ENCODE measurements at places on chromosomes 11 and 22.

DNA sequence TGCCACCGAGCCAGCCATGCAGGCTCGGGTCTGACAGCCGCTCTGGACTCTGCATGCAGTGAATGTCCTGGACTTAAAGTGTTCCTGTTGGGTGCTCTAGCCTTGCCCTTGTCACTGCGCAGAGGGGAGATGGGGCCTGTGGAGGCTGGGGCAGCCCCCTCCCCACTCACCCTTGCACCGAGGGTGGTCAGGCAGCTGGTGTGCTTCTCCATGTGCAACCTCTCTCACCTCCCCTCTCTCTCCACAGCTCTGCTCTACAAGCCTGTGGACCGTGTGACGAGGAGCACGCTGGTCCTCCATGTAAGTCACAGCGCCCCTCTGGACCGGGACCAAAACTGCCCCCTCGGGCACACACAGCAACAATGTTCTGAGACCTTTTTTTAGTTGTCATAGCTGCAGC lies 92.5 kb downstream of the BCR start:
- DNase-seq = no peak

DNA sequence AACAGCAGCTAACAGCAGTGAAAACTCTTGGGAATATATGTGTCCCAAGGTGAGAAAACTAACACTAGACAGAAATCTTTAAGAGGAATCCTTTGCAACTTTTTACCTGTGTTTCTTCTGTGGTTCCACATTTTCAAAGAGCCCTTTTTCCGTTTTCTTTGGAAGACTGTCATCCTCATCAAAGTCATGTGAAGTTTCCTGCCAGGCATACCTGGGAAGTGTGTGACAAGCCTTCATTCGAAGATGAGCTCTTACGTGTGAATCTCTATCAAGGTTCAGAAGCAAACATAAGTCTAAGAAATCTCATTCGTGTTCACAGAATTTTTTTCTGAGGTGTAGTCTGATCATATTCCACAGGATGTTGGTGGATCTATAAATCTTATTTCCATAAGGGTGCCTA lies 330.6 kb upstream of the MPPED2 start:
- no peak for DNase-seq

DNA sequence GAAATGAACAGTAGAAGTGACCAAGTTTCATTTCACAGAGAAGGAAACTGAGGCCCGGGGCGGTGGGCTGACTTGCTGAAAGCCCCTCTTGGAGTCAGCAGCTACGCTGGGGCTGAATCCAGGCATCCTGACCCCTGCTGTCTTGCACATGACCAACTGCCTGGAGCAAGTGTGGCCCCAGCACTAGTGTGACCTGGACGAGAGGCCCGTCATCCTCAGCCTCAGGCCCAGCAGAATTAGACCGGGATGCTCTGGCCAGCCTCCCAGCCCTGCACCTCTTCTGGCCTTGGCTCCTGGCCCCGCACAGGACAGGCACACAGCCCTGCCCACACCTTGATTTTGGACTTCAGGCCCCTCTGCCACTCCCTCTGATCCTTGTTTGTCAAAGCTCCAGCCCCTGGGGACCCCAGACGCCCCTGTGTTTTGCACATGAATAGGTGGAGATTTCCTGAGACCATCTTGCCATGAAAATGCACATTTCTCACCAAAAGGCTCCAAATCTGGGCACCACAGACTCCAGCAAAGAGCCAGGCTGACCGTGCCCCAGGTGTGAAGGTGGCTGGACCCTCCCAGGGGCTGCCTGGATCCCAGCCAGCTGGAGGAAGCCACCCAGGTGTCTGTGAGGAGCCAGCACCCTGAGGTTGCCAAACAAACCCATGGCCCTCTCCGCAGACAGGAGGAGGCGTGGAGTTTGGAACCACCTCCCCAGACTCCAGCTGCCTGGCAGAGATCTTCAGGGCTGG lies 24.9 kb downstream of the FGF4 start:
- DNase-seq = no peak

DNA sequence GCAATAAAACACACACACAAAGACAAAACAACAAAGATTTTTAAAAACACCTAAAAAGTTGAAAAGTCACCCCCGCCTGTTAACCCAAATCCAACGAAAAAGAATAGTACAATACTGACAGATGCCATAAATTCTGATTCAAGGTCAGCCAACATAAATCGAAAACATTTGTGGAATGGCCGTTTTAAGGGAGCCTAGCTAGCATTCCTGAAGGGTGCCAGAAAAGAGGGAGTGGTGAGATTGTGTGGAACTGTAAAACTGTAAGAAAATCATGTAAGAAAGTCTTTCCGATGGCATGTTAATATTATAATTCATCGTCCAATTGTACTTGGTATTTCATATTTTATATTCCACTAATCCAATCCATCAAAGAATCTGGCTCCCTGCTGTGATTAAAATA lies 75.1 kb downstream of the RAB38 start:
- no peak for DNase-seq

GRCh38 chr22:37804881-37805809 lies 2.6 kb upstream of the GCAT start:
- peak; percentile 79 for DNase-seq

GRCh38 chr22:50337262-50338041 lies 5.7 kb upstream of the PPP6R2 start:
- DNase-seq = no peak

DNA sequence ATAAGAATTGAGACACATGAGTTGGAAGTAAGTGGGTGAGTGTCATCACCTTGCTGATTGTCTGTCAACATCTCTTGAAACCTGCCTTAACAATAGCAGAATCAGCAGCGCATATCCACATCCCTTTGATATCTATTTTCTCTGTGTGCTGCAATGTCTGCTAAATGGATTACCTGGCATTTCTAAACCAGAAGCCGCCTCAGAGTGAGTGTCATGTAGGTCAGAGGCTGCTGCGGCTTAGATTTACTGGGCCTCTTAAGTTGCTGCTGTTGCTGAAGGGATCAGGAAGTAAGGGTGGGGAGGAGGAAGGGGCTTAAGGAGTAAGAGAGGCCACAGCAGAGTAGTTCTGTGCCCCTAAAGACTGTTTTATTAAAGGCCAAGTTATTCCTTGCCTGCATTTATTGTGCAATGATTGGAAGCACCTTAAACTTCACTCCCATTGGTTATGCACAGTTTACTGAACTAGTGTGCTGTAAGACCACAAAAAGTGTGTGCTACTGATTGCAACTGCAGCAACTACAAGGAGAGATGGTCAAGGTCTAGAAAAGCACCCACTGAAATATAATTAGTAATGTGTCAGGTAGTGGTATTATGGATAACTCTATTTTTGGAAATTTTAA lies 29.8 kb upstream of the TMEM41B start:
- no peak for DNase-seq

- DNase-seq = no peak
These were observed 70.4 kb downstream of the FBXO7 start for GRCh38 chr22:32544953-32545558.

GRCh38 chr11:35288817-35289541 lies 130.4 kb downstream of the SLC1A2 start:
- DNase-seq = no peak

DNA sequence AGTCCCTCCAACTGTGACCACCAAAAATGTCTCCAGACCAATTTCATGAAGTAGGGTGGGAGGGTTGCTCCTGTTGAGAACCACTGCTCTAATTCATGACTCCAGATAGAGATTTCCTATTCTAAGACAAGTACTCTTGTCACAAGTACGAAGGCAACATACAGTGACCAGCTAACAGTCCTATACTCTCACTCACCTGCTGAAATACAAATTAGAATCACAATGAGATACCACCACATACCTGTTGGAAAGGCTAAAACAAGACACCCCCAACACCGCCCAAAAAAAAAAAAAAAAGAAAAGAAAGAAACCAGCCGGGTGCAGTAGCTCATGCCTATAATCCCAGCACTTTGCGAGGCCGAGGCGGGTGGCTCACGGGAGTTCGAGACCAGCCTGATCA lies 310.5 kb downstream of the SWAP70 start:
- DNase-seq = no peak

DNA sequence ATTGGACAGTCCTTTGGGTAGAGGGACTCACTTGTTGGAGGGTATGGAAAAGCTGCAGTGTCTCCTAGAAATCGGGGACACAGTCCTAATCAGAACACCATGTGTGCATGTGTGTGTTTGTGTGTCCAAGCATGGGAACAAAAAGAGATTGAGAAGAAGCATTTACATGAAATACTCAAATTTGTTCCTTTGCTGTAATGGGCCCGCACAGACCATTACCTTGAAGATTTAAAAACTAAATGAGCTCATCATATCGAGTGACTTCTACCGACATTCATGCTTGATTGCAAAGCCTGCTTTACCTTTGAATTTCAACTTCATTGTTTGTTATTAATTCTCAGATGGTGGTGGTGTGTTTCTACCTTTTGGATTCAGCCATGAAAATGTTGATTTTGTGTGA lies 106.9 kb downstream of the ZBTB16 start:
- no peak for DNase-seq

- peak; percentile 32 for DNase-seq
These were observed 963.8 kb upstream of the CNTN5 start for GRCh38 chr11:98056945-98057344.

GRCh38 chr22:30373331-30374325 lies 13.6 kb downstream of the RNF215 start:
- DNase-seq = no peak

DNA sequence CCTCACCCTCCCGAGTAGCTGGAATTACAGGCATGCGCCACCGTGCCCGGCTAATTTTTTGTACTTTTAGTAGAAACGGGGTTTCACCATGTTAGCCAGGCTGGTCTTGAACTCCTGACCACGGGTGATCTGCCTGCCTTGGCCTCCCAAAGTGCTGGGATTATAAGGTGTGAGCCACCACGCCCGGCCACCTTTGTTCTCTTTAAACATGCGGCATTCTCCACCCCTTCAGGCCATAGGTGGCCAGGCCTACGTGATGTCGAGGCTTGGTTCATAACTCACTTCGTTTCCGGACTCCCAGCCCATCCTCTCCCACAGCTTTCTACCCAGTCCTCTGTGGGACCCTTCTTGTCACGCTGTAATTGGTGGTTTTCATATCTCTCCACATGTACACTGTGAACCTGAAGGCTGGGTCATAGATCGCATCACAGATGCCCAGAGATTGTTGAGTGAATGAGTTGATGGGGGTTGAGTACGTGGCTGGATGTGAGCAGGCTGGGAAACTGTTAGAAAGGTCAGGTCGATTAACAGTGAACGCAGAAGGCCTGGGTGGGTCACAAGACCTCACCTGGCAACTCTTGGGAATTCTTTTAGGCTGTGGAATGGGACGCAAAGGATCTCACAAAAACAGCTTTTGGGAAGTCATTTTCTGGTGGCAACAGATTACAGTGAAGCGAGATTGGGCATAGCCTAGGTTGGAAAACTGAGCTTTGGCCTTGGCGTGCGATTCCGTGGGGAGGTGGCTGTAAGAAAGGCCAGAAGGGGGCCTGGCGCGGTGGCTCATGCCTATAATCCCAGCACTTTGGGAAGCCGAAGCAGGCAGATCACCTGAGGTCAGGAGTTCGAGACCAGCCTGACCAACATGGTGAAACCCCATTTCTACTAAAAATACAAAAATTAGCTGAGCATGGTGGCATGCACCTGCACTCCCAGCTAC lies 44.5 kb downstream of the ST14 start:
- DNase-seq = no peak

- DNase-seq = no peak
These were observed at the start of gene PKP3 for GRCh38 chr11:394034-394857. PKP3 (plus strand) TSS chr11:394209; CDS start chr11:394293, 84 bp downstream.
